Left ventricle myocardium superior (tissue), 1 donor: ENCODE measurements at places on chromosomes 13 and 19. TPM values are rescaled to one million over a fixed set of nuclear protein-coding genes. Genes with fewer than 3 reads are reported as not detected.
A peak's percentile ranks its signal among the peaks of the same experiment; 100 is the strongest.

The IGFL3 gene
- total RNA-seq = not detected

DNA sequence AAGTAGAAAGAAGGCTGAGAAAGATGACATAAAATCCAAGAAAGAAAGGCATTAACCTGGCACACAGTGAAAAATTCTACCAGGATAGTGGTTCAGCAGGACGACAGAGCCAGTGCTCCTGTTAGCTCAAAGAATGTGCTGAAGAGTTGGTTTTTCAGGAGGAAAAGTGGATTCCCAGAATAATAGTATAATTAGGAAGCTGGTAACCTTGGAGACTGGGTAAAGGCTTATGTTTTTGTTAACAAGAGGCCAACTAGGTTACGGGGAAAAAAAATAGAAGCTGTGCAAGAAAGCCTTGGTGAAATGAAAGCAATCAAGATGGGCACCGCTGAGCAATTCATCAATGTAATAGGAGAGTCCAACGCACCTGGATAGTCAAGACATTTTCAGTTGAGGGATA, 54.7 kb downstream of the SLC15A1 start:
- DNase-seq = no peak

DNA sequence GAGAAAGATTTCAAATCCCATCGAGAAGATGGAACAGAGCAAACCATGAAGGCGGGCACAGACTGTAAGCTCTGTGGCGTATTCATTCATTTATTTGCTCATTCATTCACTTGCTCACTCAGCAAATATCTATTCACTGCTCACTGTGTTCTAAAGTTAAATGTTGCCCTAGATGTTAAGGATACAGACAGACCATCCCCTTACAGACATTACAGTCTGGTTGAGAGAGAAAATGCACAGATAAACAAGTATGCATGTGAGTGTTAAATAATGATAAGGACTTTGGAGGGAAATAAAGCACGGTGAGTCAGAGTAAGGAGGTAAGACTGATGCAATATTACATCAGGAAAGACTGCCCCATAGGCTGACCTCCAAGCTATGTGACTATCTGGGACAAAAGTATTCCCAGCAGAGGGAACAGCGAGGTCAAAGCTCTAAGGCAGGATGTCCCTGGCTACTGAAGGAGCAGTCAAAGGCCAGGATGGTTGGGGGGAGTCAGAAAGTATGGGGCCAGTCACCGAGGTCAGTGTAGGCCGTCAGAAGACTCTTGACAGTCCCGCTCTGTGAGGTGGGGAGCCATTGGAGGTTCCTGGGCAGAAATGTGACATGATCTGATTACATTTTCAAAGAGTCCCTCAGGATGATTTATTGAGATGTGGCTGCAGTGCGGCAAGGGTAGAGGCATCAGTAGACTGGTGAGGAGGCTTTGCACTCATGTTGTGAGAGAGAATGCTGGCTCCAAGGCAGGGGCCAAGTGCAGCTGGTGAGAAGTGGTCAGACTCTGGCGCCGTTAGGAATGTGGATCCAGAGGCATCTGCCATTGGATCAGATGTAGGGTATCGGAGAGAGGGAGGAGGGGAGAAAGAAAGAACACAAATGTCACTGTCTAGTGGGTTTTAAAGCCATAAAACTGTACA, 37.9 kb downstream of the MBNL2 start:
- no peak for DNase-seq

DNA sequence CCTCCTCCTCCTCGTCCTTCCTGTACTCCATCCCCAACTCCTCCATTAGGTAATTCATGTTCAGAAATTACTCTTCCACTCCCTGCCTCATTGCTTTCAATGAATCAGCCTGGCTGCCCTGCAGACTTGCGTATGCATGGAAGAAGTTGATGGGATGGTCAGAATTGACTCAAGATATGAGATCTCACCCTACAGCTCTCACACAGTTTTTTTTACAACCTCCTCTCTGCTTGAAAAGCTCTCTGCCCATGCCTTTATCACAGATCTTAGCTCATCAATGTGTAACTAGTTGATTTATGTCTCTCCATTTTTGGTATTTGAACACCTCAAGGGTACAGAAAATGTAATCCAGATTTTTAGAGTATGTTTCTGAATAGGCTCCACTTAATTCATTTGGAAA, 506.9 kb downstream of the TBC1D4 start:
- no peak for DNase-seq

DNA sequence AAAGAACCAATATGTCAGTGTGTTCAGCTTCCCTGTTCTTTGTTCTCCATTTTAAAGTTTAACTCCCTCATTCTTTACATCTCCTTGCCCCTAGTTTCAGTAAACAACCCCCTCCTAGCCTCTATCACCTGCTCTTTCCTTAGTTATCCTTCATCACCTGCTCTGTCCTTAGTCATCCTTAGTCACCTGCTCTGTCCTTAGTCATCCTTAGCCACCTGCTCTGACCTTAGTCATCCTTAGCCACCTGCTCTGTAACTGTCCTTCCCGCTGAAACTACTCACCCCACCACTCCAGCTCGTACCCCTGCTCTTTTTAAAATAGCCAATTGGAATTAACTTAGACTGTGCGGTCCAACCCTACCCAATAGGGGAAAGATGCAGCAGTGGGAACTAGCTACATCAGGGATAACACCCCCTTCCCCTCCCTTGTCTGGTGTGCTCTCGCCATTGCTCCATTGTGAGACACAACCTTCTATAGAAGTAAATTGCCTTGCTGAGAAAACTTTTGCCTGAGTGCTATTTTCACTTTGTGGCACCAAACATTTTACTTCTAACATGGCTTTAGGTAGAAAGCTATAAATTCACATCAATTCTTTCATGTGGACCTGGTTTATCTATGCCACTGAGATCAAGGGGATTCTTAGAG, 16.2 kb downstream of the EDNRB start:
- no peak for DNase-seq

DNA sequence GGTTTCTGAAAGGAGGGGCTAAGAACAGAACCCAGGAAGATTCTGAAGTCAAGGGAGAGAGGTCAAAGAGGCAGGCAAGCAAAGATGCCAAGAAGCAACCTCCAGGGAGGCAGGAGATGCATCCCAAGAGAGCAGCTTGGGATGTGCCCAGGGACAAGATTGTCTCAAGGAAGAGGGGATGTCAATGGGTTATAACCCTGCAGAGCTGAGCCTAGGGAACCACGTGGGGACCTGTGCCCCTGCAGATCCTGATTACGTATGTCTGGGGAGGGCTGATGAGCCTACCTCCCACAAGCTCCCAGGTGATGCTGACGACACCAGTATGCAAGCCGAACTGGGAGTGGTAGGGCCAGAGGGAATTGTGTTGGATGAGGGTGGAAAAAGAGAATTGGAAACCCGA, 70.9 kb upstream of the IRS2 start:
- no peak for DNase-seq

The LAIR2 gene
- not detected for total RNA-seq

- DNase-seq = no peak
These were observed 65.1 kb downstream of the TM9SF2 start for GRCh38 chr13:99566125-99567083.

GRCh38 chr19:35015270-35015953, 14.9 kb upstream of the SCN1B start:
- no peak for DNase-seq

The IZUMO2 gene
- total RNA-seq = not detected

DNA sequence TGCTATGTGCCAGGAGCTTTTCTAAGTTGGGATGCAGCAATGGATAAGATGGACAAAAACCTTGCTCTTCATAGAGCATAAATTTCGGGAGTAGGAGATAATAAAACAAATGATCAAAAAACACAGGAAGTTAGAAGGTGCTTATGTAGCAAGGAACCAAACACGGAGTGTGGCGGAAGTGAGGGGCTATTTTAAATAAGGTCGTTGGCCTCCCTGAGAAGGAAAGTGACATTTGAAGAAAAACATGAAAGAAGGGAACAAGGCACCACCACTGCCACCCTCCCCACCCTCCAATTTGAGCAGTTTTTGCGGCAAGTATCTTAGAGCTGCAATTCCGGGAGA, 3.2 kb upstream of the GSX1 start:
- no peak for DNase-seq

DNA sequence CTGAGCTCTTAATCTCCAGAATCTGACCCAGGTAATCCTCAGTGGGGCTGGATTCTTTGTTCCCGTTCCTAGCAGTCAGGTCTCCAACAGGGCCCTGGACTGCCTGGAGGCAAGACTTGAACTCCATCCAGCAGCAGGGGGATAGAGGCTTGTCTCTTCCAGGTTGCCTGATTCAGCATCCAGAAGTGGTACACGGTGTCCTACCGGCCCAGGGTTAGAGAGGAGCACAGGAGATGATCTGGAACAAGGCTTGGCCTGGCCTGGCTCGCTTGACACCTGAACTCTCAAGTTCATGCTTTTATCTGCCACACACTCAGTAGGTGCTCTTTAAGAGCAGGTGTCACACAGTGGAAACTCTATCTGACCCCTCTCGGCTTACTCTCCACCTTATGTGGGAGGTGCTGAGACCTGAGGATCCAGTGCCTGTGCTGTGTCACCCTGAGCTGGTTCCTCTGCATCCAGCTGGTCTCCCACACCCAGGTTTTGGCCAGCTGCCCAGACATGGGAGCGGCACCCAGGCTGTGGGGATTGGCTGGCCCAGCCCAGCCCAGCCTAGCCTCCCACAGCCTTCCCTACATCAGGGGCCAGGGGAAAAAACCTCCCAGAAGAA, at the start of gene CYP4F3:
Gene CYP4F3 (plus strand): TSS at position 604 of the 610 bp plus-strand sequence. CDS start 519 bp downstream, outside the sequence.
- peak; percentile 85 for DNase-seq

DNA sequence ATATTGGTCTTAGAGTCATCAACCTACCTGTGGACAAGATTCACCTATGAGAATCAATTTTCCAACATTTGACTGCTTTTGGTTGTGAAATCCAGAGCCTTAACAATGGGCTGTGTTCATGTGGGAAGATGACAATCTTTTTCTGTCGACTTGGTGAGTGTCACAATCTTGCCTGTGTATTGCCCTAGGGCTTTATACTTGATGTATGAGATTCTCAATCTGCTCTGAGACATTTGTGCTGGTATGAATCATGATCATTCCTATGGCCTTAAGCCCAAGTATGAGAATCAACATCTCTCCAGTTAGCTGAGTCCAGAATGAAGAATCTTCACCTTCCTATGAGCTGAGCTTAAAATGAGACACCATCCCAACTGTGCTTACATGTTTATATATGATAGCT, 68.7 kb downstream of the ZNF726 start:
- no peak for DNase-seq

GRCh38 chr19:45097776-45098520, 5.0 kb downstream of the PPP1R37 start:
- DNase-seq = no peak

DNA sequence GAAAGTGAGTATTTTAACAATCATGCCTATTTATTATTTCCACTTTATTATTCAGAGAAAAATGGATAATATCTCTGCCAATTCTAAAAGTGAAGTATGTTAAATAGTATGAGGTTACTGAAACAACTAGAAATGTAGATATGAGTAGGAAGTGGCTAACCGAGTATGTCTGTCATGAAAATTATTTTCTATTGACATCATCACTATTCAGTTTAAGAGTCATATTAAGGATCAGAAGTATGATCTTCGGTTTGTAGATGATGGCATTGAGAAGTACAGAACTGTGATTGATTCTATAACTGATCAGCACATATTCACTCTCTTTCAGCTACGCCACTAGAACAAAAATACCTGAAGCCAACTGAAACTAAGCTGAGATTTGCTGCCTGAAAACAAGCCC, 146.4 kb upstream of the SLITRK5 start:
- DNase-seq = no peak

DNA sequence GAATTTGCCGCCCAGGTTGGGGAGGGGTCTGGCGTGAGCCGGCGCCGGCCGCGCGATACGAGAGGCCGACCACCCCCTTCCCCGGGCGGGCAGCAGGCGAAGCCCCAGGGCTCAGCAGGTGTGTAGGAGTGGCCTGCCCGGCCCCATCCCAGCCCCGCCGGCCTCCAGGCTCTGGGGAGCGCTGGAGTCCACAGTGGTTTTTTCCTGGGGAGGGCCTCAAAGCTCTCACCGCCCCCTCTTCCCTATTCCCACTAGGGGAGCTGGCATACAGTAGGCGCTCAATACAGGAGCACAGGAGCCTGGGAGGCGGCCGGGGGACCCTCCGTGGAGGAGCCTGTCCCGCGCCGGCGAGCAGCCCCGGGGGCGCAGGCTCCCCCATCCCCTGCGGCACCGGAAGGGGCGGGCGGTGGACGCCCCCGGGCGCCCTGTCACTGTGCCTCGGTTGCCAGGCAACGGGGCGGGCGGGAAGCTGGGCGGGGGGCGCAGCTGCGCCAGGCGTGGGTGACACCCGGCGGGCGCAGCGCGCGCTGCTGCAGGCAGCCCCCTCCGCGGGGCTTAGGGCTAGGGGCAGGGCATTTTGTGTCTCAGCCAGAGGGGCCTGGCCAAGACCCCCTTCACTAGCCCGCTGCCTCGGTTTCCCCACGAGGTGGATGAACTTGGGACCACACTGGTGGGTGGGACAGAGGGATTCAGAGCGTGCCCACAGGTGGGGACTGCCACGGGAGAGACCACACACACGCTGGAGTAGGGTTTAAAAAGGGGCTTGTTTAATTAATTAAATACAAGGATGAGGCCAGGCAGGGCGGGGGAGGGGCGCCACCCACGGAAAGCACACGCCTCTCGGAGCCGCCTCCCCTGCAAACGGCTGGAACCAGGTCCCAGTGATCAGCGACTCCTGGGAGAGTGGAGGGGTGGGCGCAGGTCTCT, 3.6 kb upstream of the REXO1 start:
- DNase-seq = peak; percentile 39

The ICAM5 gene
- total RNA-seq = 0.32 TPM

The UBE2S gene
- total RNA-seq = 24.5 TPM

GRCh38 chr13:20145521-20145920, 15.3 kb downstream of the GJA3 start:
- DNase-seq = no peak

The HTR2A gene
- 0.05 TPM for total RNA-seq

GRCh38 chr19:58406818-58407657, 1.4 kb upstream of the ZNF584 start:
- no peak for DNase-seq

DNA sequence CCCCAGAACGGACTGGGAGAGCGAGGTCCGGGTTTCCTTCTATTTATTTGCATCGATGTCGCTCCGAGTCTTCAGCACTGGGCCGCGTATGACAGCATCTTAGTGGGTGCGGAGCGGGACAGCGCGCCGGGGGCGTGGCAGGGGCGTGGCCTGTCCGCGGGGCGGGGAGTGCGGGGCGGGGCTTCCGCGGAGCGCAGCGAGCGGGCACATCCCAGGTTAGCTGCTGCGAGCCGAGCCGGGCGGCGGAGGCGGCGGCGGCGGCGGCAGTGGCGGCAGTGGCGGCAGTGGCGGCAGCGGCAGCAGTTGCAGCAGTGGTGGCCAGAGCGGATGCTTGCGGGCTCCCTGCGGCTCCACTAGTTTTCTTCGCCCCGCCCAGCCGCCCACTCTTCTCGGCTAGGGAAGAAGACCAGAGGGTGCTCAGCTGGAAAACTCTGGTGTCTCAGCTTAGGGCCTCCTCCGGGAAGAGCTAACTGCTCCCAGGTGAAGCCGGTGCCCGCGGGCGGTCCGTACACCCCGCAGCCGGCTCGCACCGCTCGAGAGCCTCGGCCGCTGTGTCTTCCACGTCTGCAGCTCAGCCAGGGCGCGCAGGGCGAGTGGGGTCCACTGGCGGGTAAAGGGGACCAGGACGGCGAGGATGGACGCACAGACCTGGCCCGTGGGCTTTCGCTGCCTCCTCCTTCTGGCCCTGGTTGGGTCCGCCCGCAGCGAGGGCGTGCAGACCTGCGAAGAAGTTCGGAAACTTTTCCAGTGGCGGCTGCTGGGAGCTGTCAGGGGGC, at the start of gene GPC5:
Gene GPC5 (plus strand): TSS at position 209 of the 776 bp plus-strand sequence.
- DNase-seq = peak; percentile 89
